ENCODE measurements at places on chromosomes 13 and 19.

- no peak for DNase-seq
Measured at GRCh38 chr19:30659638-30660037, 287.5 kb downstream of the ZNF536 start.

DNA sequence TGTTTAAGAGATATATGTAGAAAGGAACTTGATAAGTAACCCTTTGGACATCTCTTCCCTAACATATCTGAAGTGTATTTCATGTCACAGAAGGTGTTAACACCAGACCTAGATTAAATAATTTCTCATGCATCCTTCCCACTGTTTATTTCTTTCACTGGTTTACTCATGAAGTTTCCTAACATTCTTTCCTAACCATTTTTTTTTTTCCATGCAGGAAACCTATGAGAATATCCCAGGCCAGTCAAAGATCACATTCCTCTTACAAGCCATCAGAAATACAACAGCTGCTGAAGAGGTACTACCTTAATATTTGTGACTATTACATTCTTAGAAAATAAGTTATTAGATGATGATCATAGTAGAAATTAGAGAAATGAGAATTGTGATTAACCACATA, 28.8 kb downstream of the IPO5 start:
- DNase-seq: no peak

- DNase-seq: no peak
Measured at GRCh38 chr13:69585656-69586055, 522.0 kb upstream of the ATXN8OS start.

- DNase-seq: no peak
Measured at GRCh38 chr13:32415019-32415418, 12.9 kb downstream of the N4BP2L1 start.

DNA sequence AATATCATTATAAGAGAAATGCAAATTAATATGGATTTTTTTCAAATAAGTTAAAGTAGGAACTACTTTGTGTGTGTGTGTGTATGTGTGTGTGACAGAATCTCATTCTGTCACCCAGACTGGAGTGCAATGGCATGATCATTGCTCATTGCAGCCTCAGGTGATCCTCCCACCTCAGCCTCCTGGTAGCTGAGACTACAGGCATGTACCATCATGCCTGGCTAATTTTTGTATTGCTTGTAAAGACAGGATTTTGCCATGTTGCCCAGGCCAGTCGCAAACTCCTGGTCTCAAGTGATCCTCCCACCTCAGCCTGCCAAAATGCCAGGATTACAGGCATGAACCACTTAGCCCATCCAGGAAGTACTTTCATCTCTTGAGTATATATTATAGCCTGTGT, 3.2 kb upstream of the ERVV-2 start:
- no peak for DNase-seq

DNA sequence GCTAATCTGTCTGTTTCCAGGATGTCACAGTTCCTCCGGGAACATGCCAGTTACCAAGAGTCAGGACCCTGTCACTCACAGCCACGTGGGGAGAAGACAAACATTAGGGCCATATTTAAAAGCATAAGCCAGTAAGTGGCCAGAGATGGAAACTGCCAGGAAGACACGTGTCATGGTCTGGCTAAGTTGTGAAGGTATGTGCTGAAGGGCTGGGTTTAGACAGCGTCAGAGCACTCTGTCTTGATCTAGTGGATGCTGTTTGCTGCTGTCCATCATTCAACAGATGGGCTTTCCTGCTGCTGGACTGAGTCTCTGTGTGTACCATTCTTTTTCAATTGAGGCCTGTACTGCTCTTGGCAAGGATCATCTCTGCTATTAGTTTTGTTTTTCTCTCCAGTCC, 128.6 kb downstream of the HS6ST3 start:
- DNase-seq: no peak

GRCh38 chr13:60282708-60283107, 114.3 kb upstream of the TDRD3 start:
- DNase-seq: no peak

- peak; percentile 93 for DNase-seq
Measured at GRCh38 chr19:3665681-3666544, 34.4 kb downstream of the PIP5K1C start.

DNA sequence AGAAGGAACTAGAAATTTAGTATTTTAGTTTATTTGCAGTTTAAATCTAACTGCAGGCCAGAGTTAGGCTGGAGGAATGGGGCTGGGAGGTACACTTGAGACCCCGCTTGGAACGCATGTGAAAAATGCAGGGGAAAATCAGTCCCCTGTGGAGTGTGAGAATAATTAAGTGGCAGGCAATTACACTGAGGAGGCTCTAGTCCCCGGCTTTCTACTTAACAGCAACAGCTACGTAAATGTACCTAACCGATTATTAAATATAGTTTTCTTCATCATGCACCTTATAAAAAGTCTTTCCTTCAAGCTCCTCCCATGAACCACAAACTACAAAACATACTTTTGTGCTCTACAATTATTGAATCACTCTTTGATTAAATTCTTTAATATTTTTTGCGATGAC, 804 bp downstream of the ZNF708 start:
- DNase-seq: no peak

DNA sequence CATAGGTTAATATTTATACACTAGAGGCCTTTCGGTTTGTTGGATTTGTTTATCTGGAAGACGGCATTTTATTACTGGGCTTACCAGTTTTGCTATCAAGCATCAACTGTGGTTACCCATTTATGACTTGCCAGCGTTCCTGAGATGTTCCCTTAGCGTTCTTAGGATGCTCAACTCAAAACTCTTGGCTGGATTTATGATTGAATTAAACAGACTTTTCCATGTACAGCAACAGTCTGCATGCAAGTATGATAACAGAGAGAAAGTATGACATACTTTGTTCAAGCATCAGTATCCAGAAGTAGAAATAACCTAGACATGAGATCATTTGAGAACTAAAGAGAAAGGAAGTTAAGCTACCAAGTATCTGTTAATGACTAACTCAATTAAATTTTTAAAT, 29.9 kb upstream of the RNF113B start:
- DNase-seq: no peak

- DNase-seq: no peak
Measured at GRCh38 chr13:114127473-114128347, 4.7 kb downstream of the RASA3 start.

- no peak for DNase-seq
Measured at GRCh38 chr13:70310396-70311119, 202.3 kb upstream of the KLHL1 start.

DNA sequence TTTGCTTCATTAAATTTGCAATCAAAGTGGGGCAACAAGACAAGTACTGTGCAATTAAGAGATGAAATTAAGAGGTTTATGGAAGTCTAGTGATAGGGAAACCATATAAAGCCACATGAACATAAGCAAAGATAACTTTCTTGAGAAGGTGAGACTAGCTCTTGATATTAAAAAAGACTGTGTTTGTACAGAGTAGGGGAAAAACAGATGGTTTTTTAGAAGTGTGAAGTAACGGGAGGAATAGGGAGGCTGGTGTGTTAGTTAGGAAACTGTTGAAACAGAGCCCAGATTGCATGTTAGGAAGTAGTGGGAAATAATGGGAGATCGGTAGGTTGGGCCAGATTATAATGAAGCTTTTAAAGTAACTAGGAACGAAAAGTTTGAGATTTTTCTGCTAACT, 149.8 kb upstream of the FREM2 start:
- no peak for DNase-seq

- no peak for DNase-seq
Measured at GRCh38 chr13:73519396-73520116, 460.8 kb downstream of the KLF5 start.

DNA sequence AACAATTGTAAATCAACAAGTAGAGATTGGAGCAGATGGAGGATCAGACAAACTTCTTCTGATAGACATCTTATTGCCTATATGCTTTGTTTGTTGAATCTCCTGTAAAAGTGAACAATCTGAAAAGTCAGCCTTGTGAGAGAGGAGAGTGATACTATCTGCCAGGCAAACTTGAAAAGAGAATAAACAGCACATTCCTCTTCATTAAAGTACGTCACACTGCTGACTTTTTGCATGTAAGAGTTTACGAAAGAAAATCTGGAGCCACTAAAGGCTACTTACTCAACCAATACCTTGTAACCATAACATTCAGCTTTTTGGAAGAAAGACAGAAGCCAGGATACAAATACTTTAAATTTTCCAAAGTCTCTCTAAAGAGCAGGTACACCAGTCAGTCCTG, 42.5 kb downstream of the EDNRB start:
- no peak for DNase-seq

DNA sequence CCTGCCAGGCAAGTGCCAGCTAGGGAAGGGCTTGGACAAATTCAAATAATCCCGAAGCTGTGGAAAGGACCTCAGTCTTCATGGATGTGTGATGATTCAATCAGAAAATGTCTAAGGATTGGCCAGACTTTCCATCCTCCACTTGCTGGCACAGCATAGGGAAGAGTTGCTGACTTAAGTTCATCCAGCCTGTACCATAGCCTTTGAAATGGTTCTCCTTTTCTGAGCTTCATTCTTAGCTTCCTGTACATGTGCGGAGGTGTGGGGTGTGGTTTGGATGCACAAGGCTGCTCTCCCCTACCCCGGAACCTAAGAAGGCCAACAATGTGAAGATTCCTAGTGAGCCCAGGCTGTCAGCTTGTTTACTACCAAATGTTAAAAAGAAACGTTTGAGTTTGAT, 959 bp upstream of the IGFL3 start:
- DNase-seq: no peak

- no peak for DNase-seq
Measured at GRCh38 chr19:17183271-17183761, 31.8 kb upstream of the USE1 start.

- DNase-seq: no peak
Measured at GRCh38 chr13:76667551-76667950, 218.7 kb downstream of the KCTD12 start.

DNA sequence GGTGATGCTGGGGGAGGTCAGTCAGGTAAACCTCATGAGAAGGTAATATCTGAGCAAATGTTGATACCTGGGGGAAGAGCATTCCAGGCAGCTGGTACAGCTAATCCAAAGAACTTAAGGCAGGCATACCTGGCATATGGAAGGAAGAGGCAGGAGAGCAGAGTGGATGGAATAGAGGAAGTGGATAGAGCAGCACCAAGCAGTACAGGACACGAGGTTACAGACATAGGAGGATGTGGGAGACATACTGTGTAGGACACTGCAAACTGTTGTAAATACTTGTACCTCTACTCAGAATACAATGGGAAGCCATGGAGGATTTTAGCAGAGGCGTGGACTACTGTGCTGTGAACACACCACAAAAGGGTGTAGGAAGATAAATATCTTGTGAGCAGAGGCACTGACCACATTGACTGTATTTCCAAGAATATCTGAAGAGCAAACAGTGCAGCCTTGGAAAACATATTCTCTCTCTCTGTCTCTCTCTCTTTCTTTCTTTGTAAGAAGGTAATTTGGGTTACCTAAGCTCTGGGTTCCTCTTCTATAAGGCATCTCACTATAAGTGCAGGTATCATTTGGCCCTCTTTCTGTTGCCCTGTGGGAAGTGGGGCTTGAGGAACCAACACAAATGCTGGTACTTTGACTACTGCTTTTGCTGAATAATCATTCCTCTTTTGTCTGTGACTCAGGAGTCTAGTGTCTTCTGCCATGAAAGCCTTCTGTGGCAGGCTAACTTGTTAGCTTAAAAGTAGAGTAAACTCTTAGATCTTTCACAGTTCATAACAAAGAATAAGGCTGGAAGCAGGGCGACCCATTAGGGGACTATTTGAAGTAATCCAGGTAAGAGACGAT, 238.0 kb downstream of the VWA8 start:
- DNase-seq: no peak

DNA sequence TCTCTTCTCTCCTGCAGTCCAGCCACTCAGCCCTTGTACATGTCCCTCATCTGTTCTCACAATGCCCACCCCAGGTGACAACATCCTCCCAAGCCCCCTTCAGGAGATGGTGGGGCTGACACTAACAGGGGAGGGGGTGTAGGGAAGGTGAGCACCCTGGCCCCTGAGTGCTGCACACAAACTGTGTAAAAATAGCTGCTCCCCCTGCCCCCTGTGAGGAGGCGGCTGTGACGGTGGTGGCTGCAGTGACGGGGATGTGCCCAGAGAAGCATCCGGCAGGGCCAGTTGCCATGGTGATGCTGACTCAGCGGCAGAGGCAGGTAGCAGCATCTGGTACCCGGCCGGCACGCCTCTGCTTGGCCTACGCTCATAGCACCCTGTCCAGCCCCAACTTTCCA, 13.0 kb upstream of the JUND start:
- no peak for DNase-seq

GRCh38 chr19:45613926-45614725, 12.1 kb upstream of the GPR4 start:
- peak; percentile 60 for DNase-seq

DNA sequence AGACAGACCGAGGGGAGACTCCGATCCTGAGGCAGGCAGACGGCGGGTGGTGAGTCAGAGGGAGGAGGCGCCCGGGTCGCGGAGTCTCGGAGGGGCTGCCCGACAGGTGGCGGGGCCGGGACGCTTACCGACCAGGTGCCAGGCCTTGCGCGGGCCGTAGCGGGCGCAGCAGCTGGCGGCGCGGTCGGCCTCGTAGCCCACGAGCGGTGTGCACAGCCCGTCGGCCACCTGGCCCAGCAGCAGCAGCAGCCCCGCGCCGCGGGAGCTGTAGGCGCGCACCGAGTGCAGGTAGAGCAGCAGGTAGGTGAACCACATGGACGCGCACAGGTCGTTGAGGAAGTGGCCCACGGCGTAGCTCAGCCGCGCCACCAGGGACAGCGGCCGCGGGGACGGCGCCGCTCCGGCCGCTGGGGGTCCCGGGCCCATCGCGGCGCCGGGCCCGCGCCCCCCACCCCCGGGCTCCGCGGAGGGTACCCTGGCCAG, 367 bp downstream of the MFSD12 start:
- DNase-seq: no peak

DNA sequence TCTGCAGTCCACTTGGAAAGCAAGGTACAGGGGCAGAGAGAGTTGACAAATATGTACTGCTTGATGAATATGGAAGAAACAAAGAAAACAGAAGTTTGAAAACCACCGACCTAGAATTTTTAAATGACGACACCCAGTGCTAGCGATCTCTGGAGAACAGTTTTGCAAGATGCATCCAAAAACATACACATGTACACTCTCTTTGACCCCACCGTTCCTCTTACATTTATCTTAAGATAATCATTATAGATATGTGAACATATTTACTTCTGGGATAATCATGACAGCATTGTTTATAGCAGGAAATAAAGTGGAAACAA, 40.8 kb upstream of the IGSF23 start:
- DNase-seq: no peak

DNA sequence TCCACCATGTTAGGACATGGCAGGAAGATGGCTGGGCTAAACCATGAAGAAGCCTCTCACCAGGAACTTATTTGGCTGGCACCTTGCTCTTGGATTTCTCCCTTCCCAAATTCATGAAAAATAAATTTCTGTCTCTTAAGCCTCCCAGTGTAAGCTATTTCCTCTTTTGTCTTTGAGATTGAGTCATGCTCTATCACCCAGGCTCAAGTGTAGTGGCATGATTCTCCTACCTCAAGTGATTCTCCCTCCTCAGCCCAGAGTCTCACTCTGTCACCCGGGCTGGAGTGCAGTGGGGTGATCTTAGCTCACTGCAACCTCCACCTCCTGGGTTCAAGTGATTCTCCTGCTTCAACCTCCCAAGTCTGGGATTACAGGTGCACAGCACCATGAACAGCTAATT, 12.6 kb downstream of the ZNF888 start:
- no peak for DNase-seq

Data from GM12892 (cell line).